ELR (cell line): ENCODE measurements at places on chromosomes 3 and 15.

- no peak for DNase-seq
Observed at GRCh38 chr3:146646261-146646660, 41.1 kb upstream of the PLSCR5 start.

DNA sequence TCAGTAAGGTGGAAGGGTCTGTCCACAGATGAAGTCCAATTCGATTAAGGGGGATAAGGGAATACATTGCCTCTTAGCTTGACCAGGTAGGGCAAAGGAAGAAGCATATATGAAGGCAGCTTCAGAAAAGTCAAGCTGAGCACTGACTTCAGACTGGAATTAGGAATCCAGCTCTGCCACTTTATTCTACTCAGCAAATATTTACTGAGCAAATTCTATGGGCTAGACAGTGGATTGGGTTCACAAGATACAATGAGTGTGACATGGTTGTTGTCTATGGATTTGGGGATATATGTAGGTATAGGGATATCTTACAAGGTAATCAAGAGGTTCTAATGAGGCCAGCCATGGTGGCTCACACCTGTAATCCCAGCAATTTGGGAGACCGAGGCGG is 526 bp downstream of the ADIPOQ start:
- no peak for DNase-seq

DNA sequence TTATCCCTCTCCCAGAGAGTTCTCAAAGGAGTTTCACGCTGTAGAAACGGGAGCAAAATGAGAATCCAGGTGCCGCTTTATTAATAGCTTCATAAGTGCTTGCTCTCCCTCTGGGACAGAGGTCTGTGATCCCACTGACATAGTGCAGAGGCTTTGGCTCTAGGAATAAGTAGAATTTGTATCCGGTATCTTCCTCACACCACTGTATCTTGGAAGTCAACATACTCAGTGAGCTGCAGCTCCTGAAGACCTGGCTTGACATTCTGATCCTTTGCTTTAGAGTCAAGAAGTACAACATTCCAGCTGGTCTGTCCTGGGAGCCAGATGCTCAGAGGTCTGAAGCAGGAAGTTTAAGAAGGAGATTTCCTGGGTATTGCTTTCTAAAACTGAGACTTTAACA is 323.0 kb downstream of the LPP start:
- DNase-seq: no peak

- DNase-seq: no peak
Observed at GRCh38 chr3:149333176-149333859, at the start of gene TM4SF18. TM4SF18 (minus strand) TSS chr3:149333636; CDS start chr3:149333382, 254 bp downstream.

GRCh38 chr3:149965278-149965677 is 5.4 kb downstream of the PFN2 start:
- DNase-seq: no peak

DNA sequence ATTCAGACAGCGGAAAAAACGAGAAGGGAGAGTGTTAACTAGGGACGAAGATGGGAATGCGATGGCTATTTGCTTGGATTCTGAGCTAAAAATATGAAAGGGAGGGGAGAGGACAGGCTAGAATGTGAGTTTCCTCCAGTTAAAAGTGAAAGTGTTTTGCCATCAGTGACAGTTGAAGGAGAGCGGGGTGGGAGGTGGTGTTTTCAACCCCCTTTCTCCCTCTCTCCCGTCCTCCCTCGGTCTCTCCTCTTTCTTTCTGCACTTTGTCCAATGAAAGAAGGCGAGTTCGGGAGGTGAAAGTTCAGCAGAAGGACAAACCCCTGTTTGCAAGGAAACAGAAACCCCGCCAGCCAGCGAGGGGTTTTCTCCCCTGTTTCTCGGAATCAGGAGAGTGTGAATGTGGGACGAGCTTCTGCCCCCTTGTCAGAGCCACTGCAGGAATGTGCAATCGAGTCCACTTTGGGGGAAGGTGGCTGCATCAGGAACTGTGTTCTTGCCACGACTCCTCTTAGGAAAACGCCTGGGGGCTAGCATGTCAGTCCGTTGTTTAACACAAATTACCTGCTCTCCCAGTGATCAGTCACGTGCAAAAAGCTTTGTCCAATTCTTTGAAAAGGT is 975 bp upstream of the FOXP1 start:
- DNase-seq: peak; percentile 58

DNA sequence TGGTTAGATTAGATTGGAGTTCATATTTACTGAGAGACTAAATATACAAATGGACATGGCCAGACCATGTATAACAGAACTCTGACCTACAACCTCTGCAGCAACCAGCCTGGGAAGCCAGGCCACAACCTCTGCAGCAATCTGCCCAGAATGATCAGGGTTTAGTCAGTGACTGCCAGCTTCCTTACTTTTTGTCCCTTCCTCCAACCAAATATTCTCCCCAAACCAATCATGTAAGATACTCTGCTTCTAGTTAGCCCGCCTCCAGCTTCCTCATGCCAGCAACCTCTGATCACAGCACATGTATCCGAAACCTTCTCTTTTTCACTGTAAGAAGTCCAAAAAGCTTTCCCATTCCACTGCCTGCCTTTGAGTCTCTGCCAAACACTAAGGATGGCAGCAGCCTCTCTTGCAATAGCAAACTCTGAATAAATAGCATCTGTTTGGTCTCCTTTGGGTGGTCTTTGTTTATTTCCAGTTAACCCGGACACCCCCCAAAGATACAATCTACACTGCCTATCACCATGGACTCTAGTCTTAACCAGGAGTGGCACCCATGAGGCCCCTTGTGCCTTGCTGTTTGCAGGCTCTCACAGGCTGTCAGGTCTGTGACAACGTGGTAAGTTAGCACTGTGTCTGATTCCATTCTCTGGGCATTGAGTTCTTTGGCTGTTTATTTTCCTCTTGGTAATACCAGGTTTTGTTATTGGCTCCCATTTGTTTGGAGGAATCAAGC is 102.2 kb downstream of the ERC2 start:
- no peak for DNase-seq

DNA sequence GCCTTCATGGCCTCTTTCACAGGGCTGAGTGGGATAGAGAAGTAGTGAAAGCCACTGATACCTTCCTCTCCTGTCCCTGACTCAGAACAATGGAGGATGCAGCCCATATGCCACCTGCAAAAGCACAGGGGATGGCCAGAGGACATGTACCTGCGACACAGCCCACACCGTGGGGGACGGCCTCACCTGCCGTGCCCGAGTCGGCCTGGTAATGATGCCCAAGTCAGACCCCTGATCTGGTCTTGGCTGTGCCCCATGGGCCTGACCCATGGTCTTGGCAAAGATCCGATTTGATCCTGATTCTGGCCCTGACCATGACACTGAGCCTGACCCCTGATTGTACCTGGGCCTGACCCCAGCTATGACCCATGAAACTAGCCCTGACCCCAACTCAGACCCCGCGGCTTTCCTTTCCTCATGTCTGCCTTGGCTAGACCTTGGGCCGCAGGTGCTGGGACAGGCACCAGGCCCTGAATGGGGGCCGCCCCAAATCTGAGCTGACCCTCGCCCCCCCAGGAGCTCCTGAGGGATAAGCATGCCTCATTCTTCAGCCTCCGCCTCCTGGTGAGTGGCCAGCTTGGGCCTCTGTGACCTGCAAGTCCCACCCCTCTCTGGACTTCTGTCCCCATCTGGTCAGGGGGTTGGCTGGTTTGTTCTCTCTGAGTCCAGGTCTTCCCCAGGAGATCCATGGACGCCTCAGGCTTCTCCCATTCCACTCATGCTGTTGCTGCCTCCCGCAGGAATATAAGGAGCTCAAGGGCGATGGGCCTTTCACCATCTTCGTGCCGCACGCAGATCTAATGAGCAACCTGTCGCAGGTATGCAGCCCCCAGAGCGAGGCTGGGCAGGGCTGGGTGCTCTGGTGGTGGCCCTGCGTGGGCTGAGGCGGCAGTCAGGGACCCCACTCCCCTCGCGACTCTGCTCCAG is 15.6 kb downstream of the NT5DC2 start:
- no peak for DNase-seq

DNA sequence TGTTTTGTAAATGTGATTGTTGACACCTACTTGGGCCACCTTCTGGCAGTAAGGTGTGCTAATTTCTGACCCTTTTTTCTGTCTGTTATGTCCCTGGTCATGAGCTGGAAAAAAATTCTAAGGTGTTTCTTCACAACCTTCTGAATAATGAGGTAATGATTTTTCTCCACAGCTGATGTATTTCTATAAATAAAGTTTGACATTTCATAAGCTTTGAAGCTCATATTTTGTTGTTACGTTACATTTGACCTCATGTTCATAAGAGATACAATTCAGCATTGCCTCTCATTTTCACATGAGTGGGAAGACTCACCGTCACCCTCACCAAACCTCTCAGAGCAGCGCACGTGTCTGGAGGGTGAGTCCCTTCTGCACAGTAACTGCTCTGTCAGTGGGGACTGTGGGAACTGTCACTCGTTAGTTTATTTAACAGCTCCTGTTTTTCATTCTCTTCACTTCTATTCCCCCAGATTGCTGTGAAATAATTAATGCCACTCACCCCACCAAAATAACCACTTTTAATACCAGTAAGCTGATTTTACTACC is 140.9 kb downstream of the PLCL2 start:
- no peak for DNase-seq

- no peak for DNase-seq
Observed at GRCh38 chr3:60291115-60291514, 960.1 kb downstream of the FHIT start.

DNA sequence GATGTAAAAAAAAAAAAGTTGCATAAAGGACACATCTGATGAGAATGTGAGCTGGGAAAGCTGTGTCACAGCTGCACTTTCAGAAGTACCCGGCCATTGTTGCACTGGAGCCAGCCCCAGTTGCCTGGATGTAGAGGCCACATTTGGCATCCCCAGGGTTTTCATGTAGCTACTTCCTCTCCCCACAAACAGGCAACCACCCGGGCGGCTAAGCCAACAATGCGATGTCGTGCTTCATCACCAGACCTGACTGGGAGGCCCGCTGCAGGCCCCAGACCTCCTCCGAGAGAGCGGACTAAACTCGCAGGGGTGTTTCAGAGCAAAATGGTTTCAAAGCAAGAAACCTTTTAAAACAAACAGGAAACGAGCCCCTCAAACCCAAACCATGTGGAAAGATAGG is 142.3 kb downstream of the TMCO5A start:
- DNase-seq: no peak

GRCh38 chr3:50876947-50877346 is 202.2 kb downstream of the DOCK3 start:
- DNase-seq: no peak

- no peak for DNase-seq
Observed at GRCh38 chr3:12468276-12468675, 16.0 kb upstream of the TSEN2 start.

GRCh38 chr15:33198541-33198940 is 4.0 kb upstream of the FMN1 start:
- DNase-seq: no peak

GRCh38 chr15:85618956-85619491 is 175.7 kb downstream of the KLHL25 start:
- DNase-seq: peak; percentile 94

DNA sequence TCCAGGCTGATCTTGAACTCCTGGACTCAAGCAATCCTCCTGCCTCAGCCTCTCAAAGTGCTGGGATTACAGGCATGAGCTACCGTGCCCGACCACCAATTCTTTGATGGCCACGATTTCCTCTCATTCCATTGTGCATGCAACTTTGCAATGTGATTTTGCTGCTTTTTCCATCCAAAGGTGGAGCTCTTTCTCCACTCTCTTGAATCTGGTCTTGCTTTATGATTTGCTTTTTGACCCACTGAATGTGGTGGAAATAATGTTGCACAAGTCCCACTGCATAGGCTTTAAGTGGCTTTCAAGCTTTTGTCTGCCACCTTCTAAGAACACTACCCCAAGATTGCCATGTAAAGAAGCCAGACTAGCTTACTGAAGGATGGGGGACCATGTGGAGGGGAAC is 10.6 kb downstream of the RPS27L start:
- peak; percentile 8 for DNase-seq

GRCh38 chr3:137807998-137808397 is 43.9 kb downstream of the SOX14 start:
- DNase-seq: no peak

DNA sequence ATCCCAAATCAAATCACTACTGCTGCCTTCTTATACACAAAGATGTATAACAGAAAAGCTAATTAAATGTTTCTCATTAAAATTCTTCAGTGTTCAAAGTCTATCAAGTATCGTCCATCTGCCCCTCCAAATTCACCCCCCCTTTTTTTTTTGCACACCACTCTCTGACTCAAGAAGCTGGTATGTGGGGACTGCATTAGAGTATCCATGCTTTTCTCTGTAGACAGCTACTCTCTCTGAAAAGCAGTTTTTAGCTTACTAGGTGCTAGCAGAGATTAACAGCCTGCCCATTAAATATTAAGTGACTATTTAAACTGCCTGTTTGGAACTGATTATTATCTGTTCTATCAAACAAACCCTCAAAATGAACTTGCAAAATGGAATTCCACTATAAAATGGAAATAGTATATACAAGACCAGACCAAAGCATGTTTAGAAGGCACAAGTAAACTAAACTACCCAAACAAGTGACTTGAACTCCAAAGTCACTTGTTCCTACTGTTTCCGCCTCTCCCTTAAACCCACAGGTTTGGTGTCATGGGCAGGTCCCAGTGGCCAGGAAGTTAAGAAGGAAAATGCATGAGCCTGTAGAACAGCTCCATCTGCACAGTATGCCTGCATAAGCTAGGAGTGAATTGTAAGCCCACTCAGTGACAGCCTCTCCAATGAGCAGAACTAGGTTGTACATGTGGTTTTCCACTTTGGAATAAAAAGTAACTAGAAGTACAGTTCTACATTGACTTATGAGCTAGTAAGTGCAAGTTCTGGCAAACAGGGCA is 32.5 kb downstream of the GBE1 start:
- peak; percentile 81 for DNase-seq

DNA sequence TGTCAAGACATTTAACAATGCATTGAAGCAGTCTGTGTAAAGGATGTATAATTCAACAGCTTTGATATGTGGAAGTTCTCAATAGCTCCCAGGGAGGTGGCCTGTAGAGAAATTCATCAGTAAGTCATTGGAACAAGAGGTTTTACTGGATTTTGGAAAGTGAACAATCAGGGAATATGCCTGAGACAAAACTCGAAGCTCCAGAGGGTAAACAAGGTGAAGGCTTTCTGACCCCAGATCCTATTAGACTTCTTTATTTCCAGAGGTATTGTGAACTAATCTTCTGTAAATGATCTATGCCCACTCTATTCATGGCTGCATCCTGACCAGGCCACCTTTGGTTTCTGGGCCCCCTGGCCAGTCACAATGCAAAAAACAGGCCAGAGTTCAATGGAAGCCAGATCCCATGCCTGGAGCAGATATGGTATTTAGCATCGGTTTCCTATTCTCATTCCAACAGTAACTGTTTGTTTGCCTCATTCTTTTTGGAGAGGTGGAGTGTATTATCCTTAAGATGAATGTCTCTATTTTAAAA is 177.3 kb downstream of the SATB1 start:
- no peak for DNase-seq

- no peak for DNase-seq
Observed at GRCh38 chr3:25619382-25619781, 45.3 kb downstream of the TOP2B start.

GRCh38 chr15:26119322-26119721 is 256.2 kb upstream of the ATP10A start:
- no peak for DNase-seq

DNA sequence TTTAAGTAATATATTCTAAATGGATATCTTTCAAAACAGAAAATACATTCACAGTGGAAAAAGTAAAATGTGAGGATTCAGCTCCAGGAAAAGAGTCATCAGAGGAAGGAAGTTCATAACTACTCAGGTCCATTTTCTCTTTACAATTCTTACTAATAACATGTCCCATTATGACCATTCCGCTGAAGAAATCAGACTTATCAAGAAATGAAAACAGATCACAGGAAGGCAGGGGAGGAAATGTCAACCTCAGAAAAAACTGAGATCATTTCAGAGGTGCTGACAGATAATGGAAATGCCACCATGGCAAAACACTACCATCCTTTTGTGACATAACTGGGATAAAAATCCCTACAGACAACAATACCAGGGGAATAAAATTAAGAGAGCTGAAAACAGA is 139.5 kb downstream of the MAGI1 start:
- no peak for DNase-seq
